ENCODE measurements at places on chromosomes 5 and 9. TPM values are rescaled to one million over a fixed set of nuclear protein-coding genes. Genes with fewer than 3 reads are reported as not detected.

GRCh38 chr9:133456409-133456808, 3.4 kb upstream of the CACFD1 start:
- DNase-seq = no peak

DNA sequence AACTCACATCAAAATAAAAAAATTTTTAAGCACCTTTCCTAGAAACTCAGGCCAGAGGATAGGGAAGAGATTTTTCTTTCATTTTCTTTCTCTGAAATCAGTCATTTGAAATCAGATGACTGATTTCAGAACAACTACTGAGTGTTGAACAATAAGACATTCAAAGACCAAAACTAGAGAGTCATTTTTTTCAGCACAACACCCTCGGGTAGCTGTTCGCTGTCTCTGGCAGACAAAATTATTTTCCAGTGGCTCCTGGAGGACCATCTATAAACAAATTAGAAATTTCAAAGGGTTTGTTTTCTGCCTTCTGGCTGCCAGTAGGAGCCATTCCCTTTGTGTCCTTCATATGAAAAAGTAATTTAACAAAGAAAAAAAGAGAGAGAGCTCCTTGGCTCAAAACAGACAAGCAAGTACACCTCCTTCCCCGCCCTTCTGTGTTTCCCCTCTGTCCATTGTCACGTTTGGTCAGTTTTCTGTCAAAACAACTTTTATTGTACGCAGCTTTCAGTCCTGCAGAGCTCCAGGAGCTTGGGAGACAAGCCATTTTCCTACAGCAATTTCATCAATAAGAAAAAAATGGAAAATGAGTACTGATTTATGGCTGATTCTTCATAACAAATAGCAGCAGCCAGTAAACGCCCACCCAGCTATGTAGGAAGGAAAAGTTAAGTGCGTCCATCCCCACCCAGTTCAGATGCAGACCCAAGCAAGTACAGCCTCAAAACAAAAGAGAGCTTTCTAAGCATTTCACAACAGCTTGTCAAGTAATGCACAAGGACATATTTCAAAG, 405.2 kb downstream of the ZNF608 start:
- no peak for DNase-seq

GRCh38 chr5:138336952-138337684, 948 bp upstream of the FAM53C start:
- DNase-seq = peak; percentile 88

- DNase-seq = no peak
Measured at GRCh38 chr5:131289738-131290137, 25.9 kb downstream of the CDC42SE2 start.

GRCh38 chr9:121322037-121322736, 47.9 kb downstream of the STOM start:
- no peak for DNase-seq

- no peak for DNase-seq
Measured at GRCh38 chr5:149750596-149750995, 20.5 kb downstream of the PPARGC1B start.

- no peak for DNase-seq
Measured at GRCh38 chr9:75128535-75128934, 40.2 kb downstream of the OSTF1 start.

DNA sequence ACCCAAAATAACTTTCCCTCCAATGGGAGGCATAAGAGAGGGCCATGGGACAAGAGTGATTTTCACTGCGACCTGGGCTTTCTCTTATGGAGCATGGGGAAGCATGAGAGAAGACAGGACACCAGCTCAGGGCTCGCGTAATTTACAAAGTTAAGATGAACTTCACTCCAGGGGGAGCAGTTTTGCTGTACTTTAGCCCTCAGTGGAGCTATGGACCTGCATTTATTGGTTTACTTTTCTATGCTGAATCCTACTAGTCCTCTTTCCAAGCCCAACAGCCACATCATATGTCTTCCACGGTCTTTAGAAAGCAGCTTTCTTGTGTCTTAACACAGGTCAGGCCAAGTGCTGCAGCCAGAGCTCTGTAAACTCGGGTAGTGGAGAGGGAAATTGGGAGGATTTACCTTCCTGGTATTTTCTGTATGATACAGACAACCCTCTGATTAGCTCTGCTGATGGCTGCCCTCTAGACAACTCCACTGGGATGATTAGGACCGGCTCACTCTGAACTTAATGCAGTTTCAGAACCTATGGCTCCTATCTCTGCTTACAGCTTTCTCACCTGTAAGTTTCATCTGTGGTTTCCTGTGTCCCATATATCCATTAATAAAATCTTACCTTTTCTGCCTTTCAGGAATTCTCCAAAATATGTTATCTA, 581.0 kb upstream of the RORB start:
- no peak for DNase-seq

DNA sequence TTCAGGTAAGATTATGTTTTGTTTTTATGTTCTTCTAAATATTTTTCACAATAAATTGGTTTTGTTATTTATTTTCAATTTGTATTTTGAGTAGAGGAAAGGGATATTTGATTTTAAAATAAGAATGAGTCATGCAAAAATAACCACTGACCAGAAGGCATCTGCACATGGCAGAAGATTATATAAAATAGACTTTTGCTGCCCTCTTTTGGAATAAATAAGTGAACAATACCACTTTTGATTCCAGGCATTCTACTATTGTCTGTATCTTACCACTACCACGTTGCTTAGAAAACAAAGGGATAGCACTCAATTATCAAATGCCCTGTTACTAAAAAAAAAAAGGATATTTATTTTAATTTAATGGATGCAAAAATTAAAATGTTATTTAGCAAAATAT, 227.3 kb upstream of the ITGA1 start:
- no peak for DNase-seq

DNA sequence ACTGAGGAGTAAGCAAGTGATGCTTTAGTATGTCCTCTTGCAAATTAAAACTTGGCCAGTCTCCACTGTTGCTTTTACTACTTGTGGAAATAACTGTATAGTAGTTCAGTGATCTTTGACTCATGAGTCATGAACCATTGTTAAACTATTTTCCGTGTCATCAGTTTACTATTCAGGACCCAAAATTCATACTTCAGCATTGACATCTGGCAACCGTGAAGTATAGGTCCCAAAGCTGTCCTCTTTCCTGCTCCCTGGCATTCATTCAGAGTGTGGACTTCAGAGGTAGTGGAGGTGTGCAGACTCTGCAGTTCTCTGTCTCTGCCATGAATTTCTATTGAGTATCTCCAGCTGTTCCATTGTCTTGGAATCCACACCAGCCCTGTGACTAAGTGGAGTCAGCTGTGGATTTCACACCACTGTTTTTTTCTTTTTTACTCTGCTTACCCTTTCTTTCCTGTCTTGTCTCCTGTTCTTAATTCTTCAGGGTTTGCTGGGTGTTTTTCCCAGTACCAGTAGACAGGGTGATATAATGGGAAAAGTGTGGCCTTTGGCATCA, 7.5 kb downstream of the TDRD7 start:
- no peak for DNase-seq

- DNase-seq = peak; percentile 76
Measured at GRCh38 chr9:27365707-27366376, 68.9 kb upstream of the EQTN start.

DNA sequence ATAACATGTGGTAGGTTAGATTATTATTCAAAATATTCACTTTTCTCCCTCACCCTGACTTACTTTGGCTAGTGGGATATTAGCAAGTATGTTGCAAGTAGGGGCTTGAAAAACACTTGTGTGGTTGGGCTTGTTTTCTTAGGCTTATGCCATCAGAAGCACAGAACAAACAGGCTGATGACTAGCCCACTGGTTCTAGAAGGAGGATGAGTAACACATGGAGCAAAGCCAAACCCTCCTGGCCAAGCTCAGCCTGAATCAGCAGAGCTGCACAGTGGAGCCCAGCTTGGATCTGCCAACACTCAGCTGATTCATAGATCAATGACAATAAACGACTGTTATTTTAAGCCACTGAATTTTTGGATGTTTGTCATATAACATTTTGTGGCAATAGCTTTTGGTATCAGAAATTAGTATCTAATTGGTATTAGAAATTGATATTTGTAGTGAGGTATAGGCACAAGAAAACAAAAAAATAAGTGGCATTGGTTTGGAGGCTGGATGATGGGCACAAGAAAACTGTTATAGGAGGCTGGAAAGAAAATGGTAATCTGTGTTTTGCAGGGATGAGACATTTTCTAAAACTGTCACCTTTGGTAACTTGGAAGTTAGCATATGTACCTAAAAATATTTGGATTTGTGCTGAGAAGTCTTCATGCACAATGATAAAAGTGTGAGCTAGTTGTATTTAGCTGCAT, 46.1 kb upstream of the ZBED3 start:
- no peak for DNase-seq

DNA sequence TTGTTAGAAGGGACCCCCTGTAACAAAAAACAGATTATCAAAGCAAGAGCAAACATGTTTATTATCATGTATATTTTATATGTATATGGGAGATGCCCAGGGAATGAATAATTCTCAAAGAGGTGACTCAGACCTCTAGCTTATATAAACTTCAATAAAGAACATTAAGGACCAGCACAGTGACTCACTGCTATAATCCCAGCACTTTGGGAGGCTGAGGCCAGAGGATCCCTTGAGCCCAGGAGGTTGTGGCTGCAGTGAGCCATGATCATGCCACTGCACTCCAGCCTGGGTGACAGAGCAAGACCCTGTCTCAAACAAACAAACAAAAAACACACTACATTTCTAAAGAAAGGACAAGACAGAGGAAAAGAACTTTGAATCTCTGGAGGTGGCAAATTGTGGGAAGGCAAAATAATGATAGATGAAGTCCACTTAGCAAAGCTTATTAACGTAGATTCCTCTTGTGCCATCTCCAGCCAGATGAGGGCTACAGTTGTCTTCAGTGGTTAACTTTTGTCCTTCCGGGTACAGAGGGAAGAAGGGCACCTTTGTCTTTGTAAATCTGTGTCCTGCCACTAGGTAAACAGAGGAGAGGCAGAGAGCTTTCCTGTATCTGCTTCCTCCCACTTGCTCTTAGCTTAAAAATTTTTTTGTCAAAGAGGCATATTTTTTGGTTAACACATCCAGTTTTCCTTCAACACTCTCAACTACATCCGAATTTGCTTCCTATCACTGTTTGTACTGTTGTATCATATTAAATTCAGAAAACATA, 7.5 kb upstream of the RFK start:
- DNase-seq = no peak

- no peak for DNase-seq
Measured at GRCh38 chr5:136686192-136686872, 321.0 kb upstream of the TRPC7 start.

GRCh38 chr5:109784687-109785086, 95.0 kb downstream of the MAN2A1 start:
- no peak for DNase-seq

DNA sequence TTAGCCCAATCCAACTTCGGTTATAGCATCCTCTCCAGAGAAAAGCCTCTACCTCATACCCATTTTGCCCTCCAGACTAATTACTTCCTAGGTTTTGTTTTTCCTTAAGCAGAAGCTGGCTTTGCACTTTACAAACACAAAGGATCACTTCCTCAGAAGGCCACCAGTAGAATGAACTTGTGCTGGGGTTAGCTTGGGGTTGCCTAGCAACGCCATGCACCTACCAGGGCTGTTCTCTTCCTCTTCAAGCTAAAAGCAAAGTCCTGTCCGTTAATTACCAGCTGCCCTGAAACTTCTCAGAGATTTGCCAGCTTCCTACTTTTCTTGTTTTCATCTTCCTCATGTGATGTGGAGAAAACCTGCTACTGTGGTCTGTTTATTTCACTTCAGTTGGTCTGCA, 132.0 kb upstream of the WWC1 start:
- no peak for DNase-seq

DNA sequence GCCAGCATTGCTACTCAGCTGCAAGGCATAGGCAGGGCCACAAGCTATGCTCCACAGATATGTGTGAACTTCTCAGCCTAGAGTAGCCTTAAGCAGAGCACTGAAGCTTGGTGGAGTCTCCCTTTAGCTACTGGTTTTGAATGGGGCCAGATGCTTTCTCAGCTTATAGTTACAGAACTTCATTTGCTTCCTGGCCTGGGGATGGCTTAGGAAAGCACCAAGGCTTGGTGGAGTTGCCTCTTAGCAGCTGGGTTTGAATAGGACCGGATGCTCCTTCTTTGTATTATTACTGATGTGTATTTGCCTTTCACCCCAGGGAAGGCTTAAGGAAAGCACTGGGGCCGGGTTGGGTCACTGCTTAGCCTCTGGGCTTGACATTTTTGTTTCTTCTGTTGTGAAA, 497.8 kb upstream of the SEMA6A start:
- DNase-seq = no peak

DNA sequence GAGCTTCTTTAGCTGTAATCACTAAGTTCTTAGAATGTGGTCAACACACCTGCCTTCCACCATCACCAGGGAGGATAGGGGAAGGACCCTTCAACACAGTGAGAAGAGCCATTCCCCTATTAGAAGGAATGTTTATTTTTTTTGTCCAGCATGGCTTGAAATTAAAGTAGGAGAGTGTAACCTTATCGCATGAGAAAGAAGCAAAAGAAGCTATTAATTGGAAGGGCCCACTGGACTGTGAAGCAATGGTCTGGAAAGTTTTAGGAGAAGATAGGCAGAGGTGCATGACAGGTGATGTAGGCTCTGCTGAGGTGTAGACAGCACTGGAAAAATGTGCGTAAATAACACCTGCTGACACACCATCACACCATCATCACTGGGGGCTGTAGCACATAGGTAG, 1526.0 kb downstream of the MAT2B start:
- no peak for DNase-seq

DNA sequence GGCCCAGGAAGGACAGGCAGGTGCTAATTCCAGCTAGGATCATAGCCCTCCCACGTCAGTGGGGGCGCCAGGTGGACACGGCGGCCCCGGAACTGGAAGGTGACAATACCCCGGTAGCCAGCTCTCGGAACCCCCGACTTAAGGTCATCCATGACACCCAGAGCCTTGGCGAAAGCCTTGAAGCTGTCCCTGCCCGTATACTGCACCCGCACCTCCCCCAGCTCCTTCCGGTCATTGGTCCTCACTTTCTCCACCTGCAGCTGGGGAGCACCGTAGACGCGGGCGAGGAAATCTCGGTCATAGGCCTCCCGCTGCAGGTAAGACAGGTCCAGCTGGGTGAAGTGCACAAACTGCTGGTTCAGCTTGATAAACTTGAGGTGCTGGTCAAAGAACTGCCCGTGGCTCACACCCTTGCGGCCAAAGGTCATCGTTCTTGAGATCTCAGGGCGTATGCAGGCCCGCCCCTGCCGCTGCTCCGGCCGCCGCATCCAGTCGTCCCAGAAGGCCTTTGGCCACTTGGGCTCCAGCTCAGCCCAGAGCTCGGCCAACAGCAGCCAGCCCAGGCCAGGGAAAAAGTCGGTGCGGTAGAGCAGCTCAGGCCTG, 10.9 kb downstream of the MGAT1 start:
- DNase-seq = no peak

Gene FYB1
- 198 TPM for total RNA-seq

Gene ADGRD2
- total RNA-seq = not detected

Gene ITK
- total RNA-seq = 215 TPM

Gene SLC6A18
- not detected for total RNA-seq

Gene GRXCR2
- not detected for total RNA-seq

Gene ZMYND19
- 34.0 TPM for total RNA-seq

Gene FAM200C
- total RNA-seq = 0.61 TPM

Gene PSD2
- total RNA-seq = not detected

Gene PCAT7
- total RNA-seq = not detected

Gene TNFSF8
- total RNA-seq = 30.3 TPM

Gene GFPT2
- total RNA-seq = 0.15 TPM

Gene CHSY3
- total RNA-seq = not detected
